Nucleus accumbens (tissue), 56 donors: ENCODE measurements at places on chromosomes 3 and 15.

- DNase-seq = no peak
Measured at GRCh38 chr3:123582315-123582714, 2.5 kb downstream of the HACD2 start.

DNA sequence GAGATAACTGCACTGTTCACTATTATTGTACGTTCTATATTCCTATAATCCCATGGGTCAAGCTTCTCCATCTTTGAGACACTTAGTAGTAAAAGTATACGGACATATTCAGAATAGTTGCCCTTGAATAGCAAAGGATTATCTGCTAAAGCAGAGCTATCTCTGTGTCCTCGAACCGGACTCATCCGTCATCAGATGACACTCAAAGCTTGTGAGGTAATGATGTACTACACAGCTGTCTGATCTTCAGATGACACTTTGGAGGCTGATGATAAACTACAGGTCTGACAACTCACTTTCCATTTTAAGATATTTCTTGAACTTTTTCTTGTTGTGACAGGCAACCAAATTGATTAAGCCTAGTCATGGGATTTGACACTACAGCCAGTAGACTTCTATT, 240.2 kb downstream of the SCAPER start:
- DNase-seq = no peak

DNA sequence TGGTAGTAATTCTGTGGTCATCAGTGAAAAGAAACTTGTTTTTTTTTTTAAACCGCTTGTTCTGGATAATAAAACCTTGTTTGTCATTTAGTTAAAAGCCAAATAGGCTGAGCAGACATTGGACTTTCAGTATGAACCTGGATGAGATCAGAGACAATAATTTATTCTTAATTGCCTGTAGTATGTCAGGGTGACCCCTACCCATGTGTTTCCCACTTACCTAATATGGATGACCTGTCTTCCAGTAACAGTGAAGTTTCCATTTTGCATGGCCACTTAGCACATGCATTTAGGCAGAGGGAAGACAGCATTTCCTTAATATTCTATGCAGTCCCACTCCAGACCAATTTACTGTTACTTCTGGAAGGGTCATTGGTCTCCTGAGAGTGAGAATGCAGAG, 87.6 kb upstream of the CFAP20DC start:
- no peak for DNase-seq

DNA sequence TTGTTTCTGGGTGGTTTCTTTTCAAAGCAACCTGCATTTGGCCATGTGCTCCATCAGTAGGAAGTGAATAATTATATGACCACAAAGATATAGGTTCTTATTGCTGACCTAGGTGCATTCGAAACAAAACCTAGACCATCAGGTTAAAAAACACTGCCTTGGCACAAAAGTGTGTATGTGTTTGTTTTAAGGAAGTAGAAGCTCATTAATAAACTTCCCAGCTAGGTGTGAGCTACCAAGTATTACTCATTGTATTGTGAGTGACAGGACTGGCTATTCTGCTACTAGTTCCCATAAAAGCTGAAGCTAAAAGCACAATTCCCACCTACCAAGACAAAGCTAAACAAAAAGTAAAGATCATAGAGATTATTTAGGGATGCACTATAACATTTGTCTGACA, 168.2 kb downstream of the TP63 start:
- no peak for DNase-seq

DNA sequence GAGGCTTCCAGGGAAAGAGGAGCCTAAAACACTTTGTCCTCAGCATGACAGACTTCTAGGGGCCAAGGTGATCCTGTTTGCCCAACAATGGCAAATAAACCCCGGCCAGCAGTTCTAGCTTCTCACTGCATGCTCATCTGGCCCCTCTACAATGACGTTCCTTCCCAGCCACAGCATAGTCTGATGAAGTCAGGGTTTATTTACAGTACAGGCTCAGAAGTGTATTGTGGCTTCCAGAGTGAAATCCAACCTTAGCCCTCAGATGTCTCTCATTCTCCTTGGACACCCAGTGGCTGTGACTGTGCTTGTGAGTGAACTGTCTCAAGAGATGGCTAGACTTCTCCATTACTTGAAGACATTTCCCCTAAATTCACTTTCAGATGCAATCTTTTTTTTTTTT, 40.8 kb downstream of the BFSP2 start:
- no peak for DNase-seq

GRCh38 chr3:13578251-13578650, 29.3 kb downstream of the FBLN2 start:
- no peak for DNase-seq

DNA sequence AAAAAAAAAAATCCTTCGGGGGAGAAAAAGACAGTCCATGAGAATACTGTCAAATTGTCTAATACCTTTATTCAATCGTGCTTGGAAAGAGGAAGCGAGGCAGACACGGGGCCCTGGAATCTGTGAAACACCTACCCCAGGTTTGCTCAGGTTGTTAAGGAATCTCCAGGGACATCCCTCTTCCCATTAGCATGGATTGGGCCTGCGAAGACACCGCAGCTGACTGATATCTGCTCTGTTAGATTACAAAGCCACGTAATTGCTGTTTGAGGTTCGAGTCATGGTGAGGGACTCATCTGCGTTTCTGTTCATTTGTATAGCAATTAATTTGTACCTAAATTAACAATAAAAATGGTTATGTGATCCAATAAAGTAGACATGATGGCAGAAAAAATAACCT, 91.0 kb downstream of the BDH1 start:
- no peak for DNase-seq

- DNase-seq = no peak
Measured at GRCh38 chr3:122253581-122253980, 70.1 kb downstream of the CASR start.

GRCh38 chr3:160038862-160039562, 50.4 kb downstream of the IL12A start:
- no peak for DNase-seq
